Pulmonary artery endothelial cell (primary cell): ENCODE measurements at places on chromosomes 5 and 9. TPM values are rescaled to one million over a fixed set of nuclear protein-coding genes. Genes with fewer than 3 reads are reported as not detected.

GRCh38 chr5:35904443-35905132 is 33.8 kb downstream of the CAPSL start:
- no peak for DNase-seq

- DNase-seq, result no peak
Measured at GRCh38 chr5:87150630-87151029, 117.1 kb upstream of the RASA1 start.

GRCh38 chr5:74507370-74508005 is 133.0 kb downstream of the ENC1 start:
- no peak for DNase-seq

- DNase-seq, result no peak
Measured at GRCh38 chr9:76932265-76932664, 26.4 kb upstream of the PRUNE2 start.

Gene CMYA5
- under 0.01 and 0.07 TPM in 2 replicates for total RNA-seq

GRCh38 chr5:96124589-96124988 is 162.9 kb upstream of the ELL2 start:
- DNase-seq, result no peak

- DNase-seq, result no peak
Measured at GRCh38 chr5:65855766-65856315, 70.5 kb upstream of the ERBIN start.

Gene IFNB1
- total RNA-seq, result not detected in 2 replicates

DNA sequence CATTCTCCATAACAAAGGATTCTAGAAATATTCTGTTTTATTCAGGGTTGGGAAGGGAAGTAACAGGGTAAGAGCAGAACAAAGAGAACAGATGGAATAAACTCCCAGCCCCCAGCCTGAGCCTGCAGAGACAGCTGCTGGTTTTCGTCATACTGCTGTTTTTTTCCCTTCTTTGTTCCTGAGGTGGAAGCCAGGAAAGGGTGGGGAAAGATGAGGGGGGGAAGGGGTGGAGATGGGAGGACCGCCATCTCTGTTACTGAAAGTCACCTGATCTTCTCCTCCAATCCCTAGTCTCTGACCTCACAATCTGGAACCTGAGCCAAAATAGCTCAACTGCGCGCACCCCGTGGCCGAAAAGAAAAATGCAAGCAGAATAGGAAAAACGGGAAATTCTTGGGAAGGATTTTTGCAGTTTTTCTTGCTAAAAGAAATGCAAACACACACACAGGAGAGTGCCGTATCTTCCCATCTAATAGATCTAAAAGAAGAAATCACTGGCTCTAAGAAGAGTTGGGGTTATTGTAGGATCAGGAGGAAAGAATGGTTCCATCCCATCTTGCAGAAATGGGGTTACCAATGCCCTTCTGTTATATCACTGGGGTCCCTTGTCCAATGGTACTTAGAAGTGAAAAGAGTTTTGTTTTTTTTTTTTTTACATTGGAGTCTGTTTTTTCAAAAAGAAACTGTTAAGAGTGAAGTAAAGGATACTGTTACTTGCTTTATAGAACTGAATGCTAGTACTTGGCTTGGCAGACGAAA is 57.9 kb downstream of the DIAPH1 start:
- peak; percentile 97 for DNase-seq

- DNase-seq, result no peak
Measured at GRCh38 chr9:75200892-75201470, 112.7 kb downstream of the OSTF1 start.
